Naive thymus-derived CD8-positive, alpha-beta T cell (primary cell): ENCODE measurements at places on chromosomes 4 and X. TPM values are rescaled to one million over a fixed set of nuclear protein-coding genes. Genes with fewer than 3 reads are reported as not detected.

PPP1R2C gene
- total RNA-seq: not detected

PRICKLE3 gene
- total RNA-seq: 8.5 TPM

CTSO gene
- 16.5 TPM for total RNA-seq

RNF150 gene
- total RNA-seq: not detected

MYOZ2 gene
- not detected for total RNA-seq

NPNT gene
- not detected for total RNA-seq

TLR3 gene
- total RNA-seq: 0.25 TPM

MEPE gene
- not detected for total RNA-seq

BCOR gene
- 31.6 TPM for total RNA-seq

ARHGEF38 gene
- not detected for total RNA-seq

FRMD7 gene
- total RNA-seq: not detected

TXK gene
- 140 TPM for total RNA-seq

EFHC2 gene
- total RNA-seq: 2.0 TPM

TAB3 gene
- total RNA-seq: 25.0 TPM

NELFA gene
- 47.9 TPM for total RNA-seq

GLUD2 gene
- total RNA-seq: 0.23 TPM

NPY5R gene
- not detected for total RNA-seq

SMIM43 gene
- not detected for total RNA-seq

EOLA1 gene
- 22.1 TPM for total RNA-seq

UCHL1 gene
- not detected for total RNA-seq

GAGE12F gene
- not detected for total RNA-seq

CDKL2 gene
- 0.82 TPM for total RNA-seq

SNCA gene
- not detected for total RNA-seq
